ENCODE measurements at places on chromosomes 1 and 21. TPM values are rescaled to one million over a fixed set of nuclear protein-coding genes. Genes with fewer than 3 reads are reported as not detected.

GRCh38 chr1:114024049-114024448 is 44.8 kb downstream of the OLFML3 start:
- no peak overlapping the region for H3K27ac ChIP-seq
- no peak overlapping the region for H3K4me3 ChIP-seq
- no peaks in the 10 kb centered on the region for H3K27me3 ChIP-seq
- DNase-seq, result no peak
- no peaks in the 10 kb centered on the region for H3K36me3 ChIP-seq
- H3K4me1 ChIP-seq, result no peaks in the 10 kb centered on the region

GRCh38 chr1:165235777-165236291 is 120.7 kb downstream of the LMX1A start:
- no peak overlapping the region for H3K27ac ChIP-seq
- peaks cover 9% of the 10 kb centered on the region for H3K4me1 ChIP-seq

DNA sequence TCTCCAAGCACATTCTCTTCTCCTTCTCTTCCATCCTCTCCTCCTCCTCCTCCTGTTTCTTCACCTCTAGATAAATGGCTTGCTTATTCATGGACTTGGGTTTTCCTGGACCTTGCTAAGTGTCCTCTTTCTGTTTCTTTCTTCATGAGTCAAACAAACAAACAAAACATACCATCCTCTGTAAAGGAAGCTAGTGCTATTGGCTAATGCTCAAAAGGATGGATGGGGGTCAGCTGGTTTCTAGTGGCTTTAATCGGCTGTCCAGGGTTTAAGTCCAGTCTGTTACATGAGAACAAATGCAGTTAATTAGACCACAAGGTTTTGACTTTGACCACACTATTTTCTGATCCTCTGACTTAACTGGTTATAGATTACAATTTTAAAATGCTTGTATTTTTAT is 83.8 kb upstream of the TSPAN2 start:
- DNase-seq, result no peak
- no peaks in the 10 kb centered on the region for H3K36me3 ChIP-seq
- H3K4me1 ChIP-seq, result no peaks in the 10 kb centered on the region
- no peak overlapping the region for H3K4me3 ChIP-seq

- DNase-seq, result no peak
- no peaks in the 10 kb centered on the region for H3K36me3 ChIP-seq
- no peaks in the 10 kb centered on the region for H3K27me3 ChIP-seq
- H3K4me3 ChIP-seq, result peak overlapping the region; percentile 18
- H3K4me1 ChIP-seq, result peaks cover 12% of the 10 kb centered on the region
Measured at GRCh38 chr1:59013276-59013927, 229.6 kb upstream of the JUN start.

GRCh38 chr1:55069280-55069679 is 29.9 kb downstream of the PCSK9 start:
- H3K27me3 ChIP-seq, result no peaks in the 10 kb centered on the region
- H3K36me3 ChIP-seq, result peaks cover 21% of the 10 kb centered on the region
- H3K27ac ChIP-seq, result no peak overlapping the region
- DNase-seq, result no peak
- no peak overlapping the region for H3K4me3 ChIP-seq
- H3K4me1 ChIP-seq, result peaks cover 3% of the 10 kb centered on the region

GRCh38 chr1:25458541-25459298 is 28.0 kb downstream of the MACO1 start:
- DNase-seq, result no peak
- H3K27me3 ChIP-seq, result no peaks in the 10 kb centered on the region
- no peak overlapping the region for H3K27ac ChIP-seq
- peaks cover 23% of the 10 kb centered on the region for H3K4me1 ChIP-seq

Gene TBX15
- total RNA-seq, result 0.19 TPM

Gene COA6
- 21.4 TPM for total RNA-seq

Gene GPATCH2
- total RNA-seq, result 16.6 TPM

Gene KCNT2
- 2.3 TPM for total RNA-seq

Gene S100A12
- 16.2 TPM for total RNA-seq

Gene KCNN3
- total RNA-seq, result 1.7 TPM

Gene HYI
- total RNA-seq, result 30.9 TPM

Data from esophagus squamous epithelium (tissue), 5 donors.